Body of pancreas (tissue), 4 donors: ENCODE measurements at places on chromosomes 3 and 15.

- no peak for DNase-seq
Measured at GRCh38 chr3:188217011-188217463, 63.1 kb downstream of the LPP start.

GRCh38 chr3:169744366-169745054 lies 20.4 kb downstream of the TERC start:
- no peak for DNase-seq

DNA sequence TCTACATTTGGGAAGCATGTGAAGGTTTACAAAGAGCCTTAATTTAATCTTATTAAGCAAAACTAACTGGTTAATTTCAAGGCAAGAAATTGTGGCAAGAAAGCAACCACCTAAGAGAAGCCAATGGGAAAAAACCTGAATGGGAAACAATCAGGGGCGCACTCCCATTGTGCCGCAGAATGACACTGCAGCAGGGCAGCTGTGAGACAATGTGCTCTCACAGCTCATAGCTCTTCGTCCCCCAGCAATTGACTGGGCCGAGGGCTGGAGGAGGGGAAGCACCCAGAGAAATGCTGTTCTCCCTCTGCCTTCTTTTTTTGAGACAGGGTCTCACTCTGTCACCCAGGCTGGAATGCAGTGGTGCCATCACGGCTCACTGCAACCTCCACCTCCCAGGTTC lies 93.3 kb upstream of the RAD18 start:
- DNase-seq, result no peak

- no peak for DNase-seq
Measured at GRCh38 chr3:117184574-117184973, 475.0 kb downstream of the TUSC7 start.

- DNase-seq, result no peak
Measured at GRCh38 chr3:146566138-146566537, 21.7 kb upstream of the PLSCR1 start.

DNA sequence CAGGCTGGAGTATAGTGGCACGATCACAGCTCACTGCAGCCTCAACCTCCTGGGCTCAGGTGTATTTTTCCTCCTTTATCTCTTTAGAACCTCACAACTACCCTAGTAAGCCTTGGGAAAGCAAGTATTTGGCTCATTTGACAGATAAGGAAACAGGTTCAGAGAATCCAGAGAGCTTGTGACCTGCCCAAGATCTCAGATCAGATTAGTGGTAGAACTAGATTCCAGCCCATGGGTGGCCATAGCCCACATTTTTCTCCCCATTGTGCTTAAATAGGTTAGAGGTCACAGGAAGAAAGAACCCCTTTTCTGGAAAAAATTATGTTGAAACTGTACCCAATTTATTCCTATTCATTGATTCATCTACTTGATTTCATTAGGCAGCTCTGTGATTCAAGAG lies 64.3 kb downstream of the TSC22D2 start:
- no peak for DNase-seq

DNA sequence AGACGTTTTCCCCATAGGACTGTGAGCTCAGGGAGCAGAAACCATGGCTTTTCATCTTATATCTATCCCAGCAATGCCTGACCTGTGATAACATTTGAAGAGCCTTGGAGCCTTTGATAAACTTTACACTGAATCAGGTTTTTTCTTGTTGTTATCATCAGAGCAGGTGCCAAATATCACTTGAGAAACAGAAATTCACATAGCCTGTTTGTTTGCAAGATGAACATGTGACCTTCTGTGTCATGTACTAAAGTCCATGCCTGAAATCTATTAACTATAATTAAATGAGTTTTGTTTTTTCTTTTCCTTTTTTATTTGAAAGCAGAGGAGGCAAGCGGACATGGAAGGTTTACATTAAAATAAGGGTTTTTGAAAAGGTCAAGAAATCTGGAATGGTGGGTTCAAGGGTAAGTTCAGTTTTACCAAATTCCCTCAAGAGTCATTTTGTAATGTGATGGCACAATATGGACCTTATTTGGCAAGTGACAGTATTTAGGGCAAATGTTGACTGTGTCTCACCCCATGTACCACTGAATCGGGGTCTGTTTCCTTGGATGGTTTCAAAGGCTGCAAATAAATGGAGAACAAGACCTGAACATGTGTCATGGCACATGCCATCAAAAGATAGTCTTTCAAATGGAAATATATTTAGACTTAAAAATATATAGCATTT lies 90.7 kb downstream of the NEK10 start:
- no peak for DNase-seq

DNA sequence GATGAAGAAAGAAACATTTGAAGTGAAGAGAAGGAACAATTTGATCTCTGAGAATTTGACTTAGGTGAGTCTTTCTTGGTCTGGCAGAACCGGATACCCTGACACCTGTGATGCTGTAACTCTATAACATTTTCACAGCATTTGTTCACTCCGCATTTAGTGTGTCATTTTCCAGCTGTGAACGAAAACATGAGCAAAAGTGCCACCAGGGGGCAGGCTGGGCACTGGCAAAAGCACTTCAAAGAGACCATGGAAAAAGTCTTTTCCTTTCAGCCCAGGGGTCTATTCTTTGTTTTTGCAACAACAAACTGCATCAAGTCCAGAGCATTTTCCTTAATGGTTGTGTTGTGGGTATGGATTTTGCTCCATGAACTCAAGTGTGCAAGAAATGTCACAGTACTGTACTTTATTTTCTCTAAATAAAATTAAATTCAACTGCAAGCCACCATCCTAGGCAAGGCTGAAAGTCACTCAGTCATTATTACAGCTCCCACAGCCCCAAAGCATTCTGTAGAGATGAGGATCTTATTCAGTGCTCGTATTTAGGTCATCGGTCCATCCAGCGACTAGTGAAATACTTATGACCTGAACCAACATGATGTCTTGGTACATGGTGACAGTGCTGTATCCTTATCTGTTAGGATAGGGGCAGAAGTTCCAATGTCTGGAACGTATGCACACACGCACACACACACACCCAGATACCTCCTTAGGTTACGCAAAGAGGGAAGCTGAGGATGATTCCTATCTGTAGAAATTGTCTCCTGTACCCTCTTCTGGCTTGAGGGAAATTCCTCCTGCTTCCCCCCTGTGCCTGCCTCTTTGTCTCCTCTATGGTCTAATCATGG lies 125.5 kb downstream of the GADL1 start:
- DNase-seq, result peak; percentile 74

GRCh38 chr15:80317389-80318182 lies 65.6 kb upstream of the CTXND1 start:
- no peak for DNase-seq

- DNase-seq, result no peak
Measured at GRCh38 chr3:151768393-151768930, 34.7 kb downstream of the AADACL2 start.

DNA sequence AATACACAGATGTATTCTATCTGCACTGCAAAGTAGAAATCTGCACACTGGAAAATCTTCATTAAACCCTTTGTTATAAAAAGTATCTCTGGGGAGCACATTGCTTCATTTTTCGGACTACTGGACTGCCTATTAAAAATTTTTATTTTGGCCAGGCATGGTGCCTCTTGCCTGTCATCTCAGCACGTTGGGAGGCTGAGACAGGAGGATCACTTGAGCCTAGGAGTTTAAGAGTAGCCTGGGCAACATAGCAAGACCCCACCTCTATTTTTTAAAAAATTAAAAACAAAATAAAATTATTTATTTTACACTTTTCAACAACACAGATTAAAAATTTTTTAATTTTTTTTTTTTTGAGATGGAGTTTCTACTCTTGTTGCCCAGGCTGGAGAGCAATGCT lies 6.0 kb downstream of the SERP1 start:
- no peak for DNase-seq
